Natural killer cell treated with Interleukin-12 subunit alpha and Interleukin-12 subunit beta and Interleukin-15 and Interleukin-18, amount 100 ng/mL, for 72 hours (primary cell): ENCODE measurements at places on chromosomes 2 and 18. TPM values are rescaled to one million over a fixed set of nuclear protein-coding genes. Genes with fewer than 3 reads are reported as not detected.
A peak's percentile ranks its signal among the peaks of the same experiment; 100 is the strongest.

GRCh38 chr2:47272031-47272864 is 117.1 kb upstream of the STPG4 start:
- H3K4me1 ChIP-seq = no peaks in the 10 kb centered on the region
- H3K36me3 ChIP-seq = no peaks in the 10 kb centered on the region
- no peak overlapping the region for H3K27ac ChIP-seq
- peak overlapping the region; percentile 58 for H3K4me3 ChIP-seq
- H3K27me3 ChIP-seq = no peaks in the 10 kb centered on the region

The NCL gene
- total RNA-seq = 1,405 TPM

The CXCR1 gene
- not detected for total RNA-seq

The ZEB2 gene
- total RNA-seq = 248 TPM

DNA sequence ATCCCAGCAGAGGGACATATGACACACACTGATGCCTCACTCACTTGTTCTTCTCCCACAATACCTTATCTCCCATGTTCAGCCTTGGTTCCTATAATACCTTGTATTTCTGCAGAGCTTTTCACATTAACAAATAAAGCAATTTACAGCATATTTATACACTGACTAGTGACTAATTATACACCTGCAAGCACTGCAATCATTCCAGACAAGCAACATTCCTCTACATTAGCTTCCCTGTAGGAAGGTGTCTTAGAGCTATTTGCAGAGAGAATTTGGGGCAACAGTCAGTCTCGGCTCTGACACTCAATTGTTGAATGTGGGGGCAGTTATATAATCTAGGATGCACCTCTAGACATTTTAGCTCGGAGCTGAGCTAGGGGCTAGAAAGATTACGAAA is 9.5 kb upstream of the INSIG2 start:
- H3K27me3 ChIP-seq = peaks cover 54% of the 10 kb centered on the region
- no peak overlapping the region for H3K27ac ChIP-seq
- H3K36me3 ChIP-seq = no peaks in the 10 kb centered on the region

DNA sequence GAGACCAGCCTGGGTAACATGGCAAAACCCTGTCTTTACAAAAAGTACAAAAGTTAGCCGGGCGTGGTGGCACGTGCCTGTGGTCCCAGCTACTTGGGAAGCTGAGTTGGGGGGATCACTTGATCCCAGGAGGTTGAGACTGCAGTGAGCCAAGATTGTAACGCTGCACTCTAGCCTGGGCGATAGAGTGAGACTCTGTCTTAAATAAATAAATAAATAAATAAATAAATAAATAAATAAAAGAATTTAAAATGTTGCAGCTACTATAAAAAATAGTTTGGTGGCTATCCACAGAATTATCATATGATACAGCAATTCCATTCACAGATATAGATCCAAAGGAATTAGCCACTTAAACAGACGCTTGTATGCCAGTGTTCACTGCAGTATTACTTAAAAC is 49.6 kb upstream of the AMMECR1L start:
- no peak for DNase-seq
- H3K27me3 ChIP-seq = no peaks in the 10 kb centered on the region
- H3K27ac ChIP-seq = no peak overlapping the region
- no peaks in the 10 kb centered on the region for H3K36me3 ChIP-seq
- no peaks in the 10 kb centered on the region for H3K4me1 ChIP-seq
- no peak overlapping the region for H3K4me3 ChIP-seq

DNA sequence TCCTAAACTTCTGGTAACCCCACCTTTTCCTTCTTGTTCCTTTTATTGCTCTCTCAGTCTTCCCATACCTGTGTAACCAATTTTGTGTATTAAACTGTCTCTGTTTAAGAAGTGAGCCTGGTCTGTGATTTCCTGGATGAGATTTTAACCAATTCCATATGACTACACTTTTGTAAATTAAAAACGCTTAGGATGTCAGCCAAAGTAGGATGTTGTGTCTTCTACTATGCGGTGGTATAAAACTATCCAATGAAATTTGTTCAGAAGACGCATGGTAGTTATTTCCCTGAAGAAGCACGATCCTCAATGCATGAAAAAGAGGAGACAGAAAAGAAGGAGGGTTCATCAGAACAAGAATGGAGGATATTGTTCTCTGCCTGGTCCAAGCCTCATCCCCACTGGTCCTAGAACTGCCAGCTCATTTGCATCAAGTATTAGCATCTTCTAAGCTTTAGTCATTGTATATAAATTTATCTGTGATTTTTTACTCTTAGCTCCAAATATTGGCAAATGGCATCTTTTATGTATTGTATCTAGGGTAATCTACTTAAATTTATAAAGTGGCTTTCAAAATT is 127.4 kb downstream of the TGIF1 start:
- no peak overlapping the region for H3K27ac ChIP-seq
- H3K36me3 ChIP-seq = no peaks in the 10 kb centered on the region
- no peaks in the 10 kb centered on the region for H3K4me1 ChIP-seq
- no peak for DNase-seq

GRCh38 chr2:169649278-169649677 is 44.9 kb downstream of the CFAP210 start:
- no peaks in the 10 kb centered on the region for H3K4me1 ChIP-seq
- H3K36me3 ChIP-seq = no peaks in the 10 kb centered on the region
- H3K27me3 ChIP-seq = peaks cover 14% of the 10 kb centered on the region
- H3K4me3 ChIP-seq = no peak overlapping the region
- H3K27ac ChIP-seq = no peak overlapping the region
- no peak for DNase-seq

The HOXD8 gene
- not detected for total RNA-seq

The GPBAR1 gene
- total RNA-seq = 2.6 TPM

DNA sequence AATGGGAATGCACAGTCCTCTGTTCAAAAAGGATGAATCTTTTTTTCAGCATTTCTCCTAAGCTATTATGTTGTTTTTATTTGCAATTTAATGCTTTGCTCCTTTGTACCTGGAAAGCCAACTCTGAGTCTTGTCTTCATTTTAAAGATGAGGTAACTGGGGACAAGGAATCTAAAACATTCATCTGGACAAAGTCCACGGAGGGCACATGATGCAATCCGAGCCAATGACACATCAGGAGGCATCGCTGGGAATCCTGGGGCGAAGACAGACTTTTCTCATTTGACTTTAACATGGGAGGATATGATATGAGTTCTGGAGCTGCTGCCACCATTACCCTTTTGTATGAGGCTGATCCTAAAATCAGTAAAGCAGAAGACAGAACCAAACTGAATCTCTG is 116.5 kb upstream of the REG3G start:
- no peaks in the 10 kb centered on the region for H3K27me3 ChIP-seq
- no peak overlapping the region for H3K4me3 ChIP-seq
- H3K36me3 ChIP-seq = no peaks in the 10 kb centered on the region
- DNase-seq = no peak

The SULT1C2 gene
- total RNA-seq = not detected
